CD8-positive, alpha-beta memory T cell (primary cell): ENCODE measurements at places on chromosomes 6 and 20. TPM values are rescaled to one million over a fixed set of nuclear protein-coding genes. Genes with fewer than 3 reads are reported as not detected.

The RAET1G gene
- total RNA-seq: not detected

GRCh38 chr6:32622545-32623401, 14.4 kb upstream of the HLA-DQA1 start:
- peaks cover 42% of the 10 kb centered on the region for H3K4me1 ChIP-seq
- DNase-seq: peak; percentile 87
- no peaks in the 10 kb centered on the region for H3K27me3 ChIP-seq
- H3K4me3 ChIP-seq: peak overlapping the region; percentile 8
- no peaks in the 10 kb centered on the region for H3K36me3 ChIP-seq

DNA sequence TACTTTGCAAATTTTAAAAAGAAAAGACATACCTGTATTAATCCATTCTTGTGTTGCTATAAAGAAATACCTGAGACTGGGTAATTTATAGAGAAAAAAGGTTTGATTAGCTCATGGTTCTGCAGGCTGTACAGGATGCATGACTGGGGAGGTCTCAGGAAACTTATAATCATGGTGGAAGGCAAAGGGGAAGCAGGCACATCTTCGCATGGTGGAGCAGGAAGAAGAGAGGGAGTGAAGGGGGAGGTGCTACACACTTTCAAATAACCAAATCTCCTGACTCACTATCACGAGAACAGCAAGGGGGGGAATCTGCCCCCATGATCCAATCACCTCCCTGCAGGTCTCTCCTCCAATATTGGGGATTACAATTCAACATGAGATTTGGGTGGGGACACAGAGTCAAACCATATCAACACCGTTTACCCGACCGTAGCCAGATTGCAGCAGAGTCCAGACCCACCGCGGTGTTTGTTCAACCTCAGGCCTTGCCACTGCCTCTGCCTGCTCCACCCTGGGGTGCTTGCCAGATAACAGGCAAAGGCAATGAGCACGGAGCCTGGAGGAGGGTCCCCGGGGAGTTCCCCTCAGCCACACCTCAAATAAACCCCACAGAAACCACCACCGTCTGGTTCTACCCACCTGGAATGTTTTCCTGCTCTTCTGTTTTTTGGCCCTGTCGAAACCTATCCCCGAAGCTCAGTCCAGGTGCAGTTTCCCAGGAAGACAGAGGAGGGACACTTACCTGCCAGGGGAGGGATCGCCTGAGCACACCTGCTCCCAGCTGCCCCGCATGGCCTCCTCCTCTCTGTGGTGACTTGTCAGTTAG, 142.2 kb upstream of the AFDN start:
- peaks cover 2% of the 10 kb centered on the region for H3K27me3 ChIP-seq
- H3K4me3 ChIP-seq: no peak overlapping the region
- H3K36me3 ChIP-seq: no peaks in the 10 kb centered on the region
- H3K4me1 ChIP-seq: no peaks in the 10 kb centered on the region
- H3K27ac ChIP-seq: no peak overlapping the region

The OR2H2 gene
- not detected for total RNA-seq

The MICB gene
- total RNA-seq: 21.9 TPM

GRCh38 chr20:50790651-50791277, 4.1 kb upstream of the BCAS4 start:
- H3K36me3 ChIP-seq: no peaks in the 10 kb centered on the region
- peak overlapping the region; percentile 55 for H3K4me3 ChIP-seq
- DNase-seq: peak; percentile 83
- no peaks in the 10 kb centered on the region for H3K27me3 ChIP-seq

GRCh38 chr6:2448826-2449571, 203.6 kb upstream of the GMDS start:
- H3K27ac ChIP-seq: no peak overlapping the region
- no peaks in the 10 kb centered on the region for H3K27me3 ChIP-seq
- no peaks in the 10 kb centered on the region for H3K36me3 ChIP-seq
- DNase-seq: no peak
- no peak overlapping the region for H3K4me3 ChIP-seq
- no peaks in the 10 kb centered on the region for H3K4me1 ChIP-seq

The FAM162B gene
- total RNA-seq: not detected

The KCNK16 gene
- not detected for total RNA-seq

DNA sequence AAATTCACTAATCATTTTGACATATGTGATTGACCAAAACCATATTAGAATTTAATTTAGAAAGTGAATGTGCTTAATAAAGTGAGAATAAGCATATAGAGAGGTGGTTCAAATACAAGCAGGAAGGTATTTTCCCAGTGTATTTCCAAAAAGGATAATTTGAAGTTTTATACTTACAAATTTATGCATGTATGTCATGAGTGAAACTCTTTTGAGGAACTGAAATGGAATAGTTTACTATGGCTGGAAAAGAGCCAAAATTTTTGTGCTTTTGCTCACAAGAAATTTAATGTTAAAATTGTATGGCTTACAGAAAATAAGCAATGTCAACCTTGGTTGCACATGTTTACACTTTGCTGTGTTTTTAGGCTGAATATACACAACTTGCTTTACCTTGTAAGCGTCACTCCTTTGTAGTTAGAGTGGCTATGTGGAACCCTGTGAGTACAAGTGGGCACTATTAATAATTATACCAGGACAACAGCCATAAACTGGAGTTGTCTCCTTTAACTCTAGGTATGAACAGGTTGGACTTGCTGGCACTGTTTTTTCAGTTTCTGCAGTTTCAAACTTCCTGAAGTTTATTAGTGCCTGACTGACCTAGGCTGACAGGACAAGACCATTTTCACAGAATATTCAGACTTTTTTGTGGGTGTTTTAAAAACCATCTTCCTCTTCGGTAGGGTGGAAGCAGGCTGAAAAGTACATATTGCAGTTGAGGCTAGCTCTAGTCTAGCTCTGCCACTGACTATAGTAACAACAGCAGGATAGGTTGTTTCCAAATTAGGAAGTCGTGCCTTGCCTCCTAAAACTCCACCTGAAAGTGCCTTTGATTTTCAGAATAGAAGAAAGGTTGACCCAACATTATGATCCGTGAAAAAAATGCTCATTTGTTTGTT, 6.0 kb downstream of the AFDN start:
- no peak for DNase-seq
- peak overlapping the region; percentile 40 for H3K27ac ChIP-seq
- peaks cover 13% of the 10 kb centered on the region for H3K27me3 ChIP-seq
- no peak overlapping the region for H3K4me3 ChIP-seq
- no peaks in the 10 kb centered on the region for H3K36me3 ChIP-seq

GRCh38 chr6:142328070-142328469, 26.3 kb downstream of the ADGRG6 start:
- peaks cover 6% of the 10 kb centered on the region for H3K4me1 ChIP-seq
- H3K27ac ChIP-seq: no peak overlapping the region
- no peaks in the 10 kb centered on the region for H3K36me3 ChIP-seq
- H3K4me3 ChIP-seq: no peak overlapping the region
- H3K27me3 ChIP-seq: no peaks in the 10 kb centered on the region

DNA sequence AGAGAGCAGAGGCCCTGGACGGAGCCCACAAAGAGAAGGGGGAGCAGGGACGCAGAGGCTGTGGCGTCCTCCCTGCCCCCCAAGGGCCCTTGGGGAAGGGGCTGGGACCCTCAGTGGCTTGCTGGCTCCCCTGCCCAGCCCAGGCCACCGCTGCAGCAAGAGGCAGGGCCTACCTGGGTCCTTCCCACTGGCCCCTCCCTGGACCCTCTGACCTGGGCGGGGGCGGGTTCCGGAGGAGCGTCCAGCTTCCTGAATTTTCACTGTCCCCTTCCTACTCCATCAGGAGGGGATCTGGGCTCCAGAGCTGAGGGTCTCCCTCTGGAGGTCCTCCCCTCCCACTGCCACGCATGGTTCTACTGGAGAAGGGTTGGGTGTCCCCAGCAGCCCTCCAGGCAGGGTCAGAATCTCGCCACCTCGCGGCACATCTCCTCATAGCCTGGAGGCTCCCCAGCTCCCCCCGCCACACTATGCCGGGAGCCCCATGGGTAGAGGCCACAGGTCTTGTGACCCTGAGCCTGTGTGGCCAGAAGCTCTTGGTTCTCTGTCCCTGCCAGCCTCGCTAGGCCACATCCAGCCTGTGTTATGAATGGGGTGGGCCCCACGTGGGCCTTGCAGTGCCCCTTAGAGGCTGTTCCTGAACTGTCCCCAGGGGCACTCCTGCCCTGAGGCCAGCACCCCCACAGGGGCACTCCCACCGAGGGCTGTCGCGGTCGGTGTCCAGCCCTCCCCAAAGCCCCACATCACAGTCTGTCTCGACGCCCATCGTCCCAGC, 1.0 kb upstream of the SOX18 start:
- H3K4me1 ChIP-seq: peaks cover 6% of the 10 kb centered on the region
- peaks cover 29% of the 10 kb centered on the region for H3K27me3 ChIP-seq
- H3K36me3 ChIP-seq: no peaks in the 10 kb centered on the region
- peak overlapping the region; percentile 59 for H3K27ac ChIP-seq
- DNase-seq: no peak

The PRR18 gene
- 0.09 TPM for total RNA-seq

GRCh38 chr6:163406366-163406765, 8.2 kb upstream of the QKI start:
- no peaks in the 10 kb centered on the region for H3K4me1 ChIP-seq
- peak overlapping the region; percentile 33 for H3K4me3 ChIP-seq
- no peaks in the 10 kb centered on the region for H3K27me3 ChIP-seq
- DNase-seq: no peak

The ZBTB24 gene
- total RNA-seq: 19.9 TPM

DNA sequence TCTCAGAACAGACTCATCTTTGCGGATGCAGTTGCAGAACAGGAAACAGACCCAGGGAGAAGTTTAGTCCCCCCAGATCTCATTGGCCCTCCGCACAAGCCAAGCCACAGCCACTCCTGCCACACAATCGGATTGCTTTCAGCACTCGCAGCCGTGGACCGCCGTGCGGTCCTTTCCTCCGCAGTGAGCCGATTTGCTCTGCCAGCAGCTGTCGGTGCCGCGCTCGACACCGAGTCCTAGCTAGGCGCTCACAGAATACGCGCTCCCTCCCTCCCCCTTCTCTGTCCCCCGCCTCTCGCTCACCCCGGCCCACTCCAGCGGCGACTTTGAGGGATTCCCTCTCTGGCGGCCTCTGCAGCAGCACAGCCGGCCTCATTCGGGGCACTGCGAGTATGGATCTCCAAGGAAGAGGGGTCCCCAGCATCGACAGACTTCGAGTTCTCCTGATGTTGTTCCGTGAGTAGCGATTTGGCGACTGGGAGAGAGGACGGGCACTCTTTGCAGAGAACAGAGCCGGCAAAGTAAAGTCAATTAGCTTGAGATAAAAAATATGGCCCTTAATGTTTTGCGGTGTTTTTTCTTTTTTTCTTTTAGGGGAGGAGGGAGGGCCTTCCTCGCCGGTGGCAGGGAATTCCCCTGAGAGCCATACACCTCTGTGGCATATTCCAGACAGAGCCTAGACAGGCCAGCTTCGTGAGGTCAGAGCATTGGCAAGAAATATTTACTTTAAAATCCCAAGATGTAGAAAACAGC, at the start of gene LAMP5:
TSS of gene LAMP5 (plus strand) at position 130 of the 753 bp plus-strand sequence. CDS start at position 393, 263 bp downstream.
- no peak for DNase-seq
- no peaks in the 10 kb centered on the region for H3K36me3 ChIP-seq
- H3K27ac ChIP-seq: no peak within 1 kb of the TSS
- no peaks in the 10 kb centered on the region for H3K27me3 ChIP-seq

- no peaks in the 10 kb centered on the region for H3K4me1 ChIP-seq
- H3K36me3 ChIP-seq: no peaks in the 10 kb centered on the region
- H3K27me3 ChIP-seq: no peaks in the 10 kb centered on the region
- H3K27ac ChIP-seq: no peak overlapping the region
- no peak for DNase-seq
Measured at GRCh38 chr6:76014626-76015530, 57.6 kb downstream of the IMPG1 start.

The LTB gene
- total RNA-seq: 206 TPM

GRCh38 chr6:142440600-142441293, 138.9 kb downstream of the ADGRG6 start:
- no peak for DNase-seq
- no peaks in the 10 kb centered on the region for H3K27me3 ChIP-seq
- no peak overlapping the region for H3K27ac ChIP-seq
- no peak overlapping the region for H3K4me3 ChIP-seq
- no peaks in the 10 kb centered on the region for H3K36me3 ChIP-seq
- H3K4me1 ChIP-seq: no peaks in the 10 kb centered on the region

The NDUFAF4 gene
- 76.5 TPM for total RNA-seq

DNA sequence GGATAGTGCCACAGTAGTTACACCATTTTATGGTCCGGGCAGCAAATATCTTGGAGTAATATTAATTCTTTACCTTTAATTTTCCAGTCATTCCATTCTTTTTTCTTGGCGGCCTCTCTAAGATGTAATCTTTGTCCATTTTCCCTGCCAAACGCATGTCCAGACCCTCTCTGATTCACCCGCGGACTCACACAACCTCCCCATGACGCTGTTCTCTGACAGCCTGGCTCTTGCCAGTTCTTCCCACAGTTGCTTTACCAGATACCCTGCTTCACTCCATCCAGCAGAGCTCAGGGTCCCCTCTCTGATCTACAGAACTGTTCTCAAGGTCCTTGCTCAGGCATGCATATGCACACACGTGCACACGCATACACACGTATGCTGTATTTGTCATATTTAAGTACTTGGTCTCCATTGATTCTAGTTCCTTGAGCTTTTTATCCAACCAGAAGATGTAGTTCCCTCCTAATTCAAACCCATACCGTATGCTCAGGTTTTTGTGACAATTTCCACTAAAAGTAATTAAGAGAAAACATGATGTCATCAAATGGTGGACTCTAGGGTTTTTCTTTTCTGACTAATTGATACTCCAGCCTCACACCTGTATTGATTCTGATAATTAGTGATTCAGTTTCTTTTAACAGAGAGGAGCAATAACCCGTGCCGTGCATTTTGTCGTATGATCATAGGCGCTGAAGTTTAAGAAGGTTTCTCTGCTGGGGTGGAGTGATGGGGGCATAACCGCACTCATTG, 10.0 kb downstream of the BPHL start:
- H3K27me3 ChIP-seq: no peaks in the 10 kb centered on the region
- no peaks in the 10 kb centered on the region for H3K4me1 ChIP-seq
- H3K4me3 ChIP-seq: no peak overlapping the region
- H3K36me3 ChIP-seq: no peaks in the 10 kb centered on the region
- no peak for DNase-seq

GRCh38 chr6:75843396-75843795, 94.4 kb downstream of the MYO6 start:
- H3K36me3 ChIP-seq: no peaks in the 10 kb centered on the region
- H3K27ac ChIP-seq: no peak overlapping the region
- H3K27me3 ChIP-seq: no peaks in the 10 kb centered on the region
- no peak overlapping the region for H3K4me3 ChIP-seq
- no peaks in the 10 kb centered on the region for H3K4me1 ChIP-seq
- DNase-seq: no peak

DNA sequence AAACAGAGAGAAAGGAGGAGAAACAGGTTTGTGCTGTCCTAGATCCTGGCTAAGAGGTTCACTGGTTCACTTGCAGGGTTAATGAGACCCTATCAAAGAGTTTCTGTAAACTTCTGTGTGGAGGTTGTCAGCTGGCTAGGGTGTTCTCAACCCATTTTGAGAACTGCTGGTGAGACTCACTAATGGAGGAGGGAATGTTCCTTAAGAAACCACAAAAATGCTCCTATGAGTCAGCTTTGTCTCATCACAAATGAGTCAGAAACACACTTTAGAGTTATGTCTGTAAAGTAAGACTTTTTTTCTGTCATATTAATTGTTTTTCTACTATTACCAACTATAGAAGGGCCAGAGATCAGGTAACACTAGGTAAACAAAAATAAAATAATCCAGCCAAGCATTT, 884.4 kb downstream of the PHF3 start:
- no peak for DNase-seq
- no peaks in the 10 kb centered on the region for H3K27me3 ChIP-seq
- no peak overlapping the region for H3K4me3 ChIP-seq
- H3K4me1 ChIP-seq: no peaks in the 10 kb centered on the region
- no peak overlapping the region for H3K27ac ChIP-seq

The TRIM15 gene
- total RNA-seq: not detected

The BTNL2 gene
- not detected for total RNA-seq
